ENCODE measurements at places on chromosomes 2 and 18. TPM values are rescaled to one million over a fixed set of nuclear protein-coding genes. Genes with fewer than 3 reads are reported as not detected.

Gene RAD51AP2
- not detected for total RNA-seq

Gene CNTNAP5
- total RNA-seq: 0.14 TPM

Gene HNMT
- 16.6 TPM for total RNA-seq

Gene UGT1A5
- total RNA-seq: 0.09 TPM

Gene DSG2
- 16.0 TPM for total RNA-seq

Gene FAP
- total RNA-seq: 1.5 TPM

GRCh38 chr2:237449193-237449881 is 35.4 kb upstream of the COL6A3 start:
- no peak for DNase-seq

DNA sequence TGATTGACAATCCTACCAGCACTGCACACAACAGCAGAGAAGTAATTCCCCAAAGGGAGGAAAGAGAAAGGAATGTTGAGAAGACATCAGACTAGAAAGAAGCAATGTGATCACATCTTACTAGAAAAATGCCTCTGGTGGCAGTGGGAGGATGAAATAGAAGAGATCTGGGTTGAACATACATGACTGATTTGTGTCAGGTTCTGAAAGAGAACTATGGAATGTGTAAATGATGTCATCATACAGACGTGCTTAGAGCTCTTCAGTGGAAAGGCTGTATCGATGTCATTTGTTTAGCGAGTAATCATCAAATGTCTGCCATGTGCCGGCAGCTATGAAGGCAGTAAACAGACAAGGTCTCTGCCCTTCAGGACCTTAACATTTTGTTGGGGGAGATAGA is 24.9 kb downstream of the GORASP2 start:
- DNase-seq: no peak

DNA sequence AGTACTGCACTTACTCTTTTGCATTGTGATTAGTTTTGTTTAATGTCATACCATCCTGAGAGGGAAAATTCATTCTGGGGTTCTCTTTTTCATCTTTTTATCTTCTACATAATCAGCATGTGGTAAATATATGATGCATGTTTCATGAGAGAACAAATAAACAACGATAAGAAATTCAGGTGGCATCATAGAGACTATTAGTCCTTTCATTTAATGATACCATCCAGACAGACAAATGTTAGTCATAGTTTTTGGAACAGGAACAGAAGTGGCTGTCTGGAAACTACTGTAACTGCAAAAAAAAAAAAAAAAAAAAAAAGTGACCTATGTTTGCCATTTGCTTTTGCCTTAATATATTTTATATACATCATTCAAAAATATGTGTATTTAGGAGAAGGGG is 761.0 kb downstream of the EPHA4 start:
- DNase-seq: no peak

GRCh38 chr2:28080911-28081310 is 190.4 kb downstream of the BABAM2 start:
- DNase-seq: no peak

- no peak for DNase-seq
These were observed 14.5 kb downstream of the CERS6 start for GRCh38 chr2:168470320-168471162.

GRCh38 chr2:38829971-38830370 is 45.8 kb downstream of the DHX57 start:
- no peak for DNase-seq

DNA sequence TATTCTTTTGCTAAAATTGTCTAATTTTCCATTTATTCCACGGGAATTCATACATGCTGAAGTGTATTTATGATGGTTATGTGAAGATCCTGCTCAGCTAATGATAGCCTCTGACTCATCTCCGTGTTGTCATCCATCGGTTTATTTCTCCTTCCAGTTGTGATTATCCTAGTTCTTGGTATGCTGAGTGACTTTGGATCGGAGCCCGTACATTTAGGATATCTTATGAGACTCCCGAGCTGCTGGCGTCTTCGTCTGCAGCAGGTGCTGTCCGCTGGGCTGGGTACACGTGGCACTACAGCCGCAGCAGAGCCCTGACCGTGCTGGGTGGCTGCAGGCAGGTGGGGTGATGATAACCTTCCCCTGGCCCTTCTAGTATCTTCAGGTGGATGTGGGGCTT is 40.1 kb upstream of the GALR1 start:
- DNase-seq: no peak

- DNase-seq: no peak
These were observed 124.6 kb upstream of the CD302 start for GRCh38 chr2:159922563-159922962.

GRCh38 chr18:76274468-76275289 is 220.4 kb downstream of the ZNF516 start:
- DNase-seq: no peak

All from thymus (tissue), 14 donors.